ENCODE measurements at places on chromosomes 7 and 10.

DNA sequence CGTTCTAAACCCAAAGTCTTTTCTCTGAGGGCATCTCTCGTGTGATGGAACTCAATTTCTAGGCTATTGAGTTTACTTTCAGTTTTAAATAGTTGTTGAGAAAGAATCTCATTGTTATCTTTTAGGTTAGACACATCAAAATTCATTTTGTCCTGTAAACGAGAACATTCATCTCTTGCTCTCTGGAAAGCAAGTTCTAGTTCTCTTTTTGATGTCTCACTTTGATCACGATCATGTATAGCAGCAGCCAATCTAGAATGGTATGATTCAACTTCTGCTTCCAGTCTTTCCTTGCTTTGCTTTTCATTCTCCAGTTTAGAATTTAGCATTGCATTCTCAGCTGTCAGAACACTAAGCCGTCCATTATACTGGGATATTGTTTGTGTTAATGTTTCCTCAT is 65.1 kb downstream of the ANKRD26 start:
- DNase-seq: no peak

DNA sequence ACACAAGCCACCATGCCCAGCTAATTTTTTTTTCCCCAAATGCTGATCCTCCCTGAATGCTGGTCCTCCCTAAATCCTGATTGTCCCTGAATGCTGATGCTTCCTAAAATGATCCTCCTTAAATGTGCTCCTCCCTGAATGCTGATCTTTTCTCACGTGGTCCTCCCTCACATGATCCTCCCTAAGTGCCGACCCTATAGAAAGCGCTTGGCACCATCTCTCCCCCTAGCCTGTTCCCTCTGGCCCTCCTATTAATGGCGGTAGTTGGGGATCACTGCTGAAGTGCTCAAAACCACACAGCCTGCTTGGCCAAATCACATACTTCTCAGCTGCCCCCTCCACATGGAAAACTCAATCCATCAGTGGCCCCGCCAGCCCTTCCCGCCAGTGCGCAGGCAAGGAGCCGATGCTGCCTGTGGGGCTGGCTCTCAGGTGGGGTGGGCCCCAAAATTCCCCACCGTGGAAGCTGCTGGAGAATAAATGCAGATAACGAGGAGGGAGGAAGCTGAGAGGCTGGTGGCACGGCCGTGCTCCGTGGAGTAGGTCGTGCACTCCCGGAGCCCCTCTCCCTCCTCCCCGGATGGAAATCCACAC is 42.9 kb downstream of the COL26A1 start:
- DNase-seq: no peak

GRCh38 chr7:16462431-16462889 is 3.1 kb downstream of the SOSTDC1 start:
- no peak for DNase-seq

DNA sequence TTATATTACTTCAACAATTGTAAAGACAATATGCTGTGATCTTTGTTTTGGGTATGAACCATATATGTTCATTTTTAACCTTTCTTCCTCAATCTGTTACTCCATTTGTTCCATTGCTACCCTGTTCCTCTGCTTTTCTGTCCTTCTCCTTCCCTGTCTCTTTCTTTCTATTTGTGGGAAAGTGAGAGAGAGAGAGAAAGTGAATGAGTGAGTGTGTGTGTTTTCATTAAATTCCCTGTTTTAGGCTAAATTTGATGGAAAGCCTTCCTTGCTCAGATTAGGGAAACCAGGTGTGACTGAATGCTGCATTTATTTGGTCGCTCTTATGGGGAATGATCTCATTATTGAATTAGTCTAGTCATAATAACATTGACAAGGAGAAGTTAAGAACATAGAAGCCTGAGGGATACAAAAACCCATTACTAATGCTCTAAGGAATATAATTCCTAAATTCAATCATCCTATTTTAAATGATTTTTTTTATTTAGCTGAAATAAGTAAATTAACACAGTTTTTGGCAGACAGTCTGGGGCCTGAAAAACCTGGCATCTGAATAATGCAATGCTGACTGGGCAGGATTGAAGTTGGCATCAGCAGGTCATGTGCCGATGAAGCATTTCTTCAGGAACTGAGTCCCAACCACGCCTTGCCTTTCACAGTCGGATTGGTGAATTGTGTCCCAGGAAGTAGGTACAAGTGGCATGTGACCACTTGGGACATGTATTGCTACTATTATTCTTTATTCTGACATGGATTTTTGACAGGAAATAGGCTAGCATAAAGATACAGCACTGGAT is 117.6 kb upstream of the LRGUK start:
- peak; percentile 35 for DNase-seq

DNA sequence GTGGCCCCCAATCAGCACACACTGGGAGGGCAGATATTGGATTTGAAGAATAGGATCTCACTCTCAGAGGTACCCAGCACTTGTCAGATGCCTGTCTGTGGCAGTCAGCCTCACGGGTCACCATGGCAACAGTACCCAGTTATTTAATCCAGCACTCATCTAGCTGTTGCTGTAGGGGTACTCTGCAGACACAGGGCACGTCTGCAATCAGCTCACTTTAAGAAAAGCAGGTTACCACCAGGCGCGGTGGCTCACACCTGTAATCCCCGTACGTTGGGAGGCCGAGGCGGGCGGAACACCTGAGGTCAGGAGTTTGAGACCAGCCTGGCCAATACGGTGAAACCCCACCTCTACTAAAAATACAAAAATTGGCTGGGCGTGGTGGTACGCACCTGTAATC is 11.9 kb downstream of the SFXN4 start:
- no peak for DNase-seq

GRCh38 chr10:12638103-12638502 is 288.8 kb downstream of the CAMK1D start:
- no peak for DNase-seq
